ENCODE measurements at places on chromosomes 6 and 20.

DNA sequence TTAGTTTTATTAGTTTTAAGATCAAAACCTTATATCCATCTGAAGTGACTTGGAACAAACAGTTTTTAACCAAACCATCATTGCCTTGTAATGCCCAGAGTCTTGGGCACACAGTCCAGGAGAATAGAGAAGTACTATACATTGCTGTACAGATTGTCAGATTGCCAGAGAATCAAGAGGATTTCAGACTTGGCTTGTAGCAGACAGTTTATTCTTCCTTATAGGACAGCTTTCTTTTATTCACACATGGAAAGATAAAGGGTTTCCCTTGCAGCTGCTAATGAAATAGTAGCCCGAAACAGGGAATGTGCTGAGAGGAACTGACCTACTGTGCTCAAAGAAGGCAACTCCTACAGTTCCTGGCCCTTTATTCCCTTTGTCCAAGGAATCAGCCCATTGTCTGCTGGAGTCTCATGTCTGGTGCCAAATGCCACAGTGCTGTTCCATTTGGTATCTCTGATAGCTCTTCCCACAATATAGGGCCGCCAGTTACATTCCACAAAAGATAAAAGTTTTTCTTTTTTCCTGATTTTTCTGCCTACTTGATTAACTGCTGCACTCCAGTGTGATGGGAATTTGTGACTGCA is 30.6 kb downstream of the DCBLD1 start:
- DNase-seq: no peak

DNA sequence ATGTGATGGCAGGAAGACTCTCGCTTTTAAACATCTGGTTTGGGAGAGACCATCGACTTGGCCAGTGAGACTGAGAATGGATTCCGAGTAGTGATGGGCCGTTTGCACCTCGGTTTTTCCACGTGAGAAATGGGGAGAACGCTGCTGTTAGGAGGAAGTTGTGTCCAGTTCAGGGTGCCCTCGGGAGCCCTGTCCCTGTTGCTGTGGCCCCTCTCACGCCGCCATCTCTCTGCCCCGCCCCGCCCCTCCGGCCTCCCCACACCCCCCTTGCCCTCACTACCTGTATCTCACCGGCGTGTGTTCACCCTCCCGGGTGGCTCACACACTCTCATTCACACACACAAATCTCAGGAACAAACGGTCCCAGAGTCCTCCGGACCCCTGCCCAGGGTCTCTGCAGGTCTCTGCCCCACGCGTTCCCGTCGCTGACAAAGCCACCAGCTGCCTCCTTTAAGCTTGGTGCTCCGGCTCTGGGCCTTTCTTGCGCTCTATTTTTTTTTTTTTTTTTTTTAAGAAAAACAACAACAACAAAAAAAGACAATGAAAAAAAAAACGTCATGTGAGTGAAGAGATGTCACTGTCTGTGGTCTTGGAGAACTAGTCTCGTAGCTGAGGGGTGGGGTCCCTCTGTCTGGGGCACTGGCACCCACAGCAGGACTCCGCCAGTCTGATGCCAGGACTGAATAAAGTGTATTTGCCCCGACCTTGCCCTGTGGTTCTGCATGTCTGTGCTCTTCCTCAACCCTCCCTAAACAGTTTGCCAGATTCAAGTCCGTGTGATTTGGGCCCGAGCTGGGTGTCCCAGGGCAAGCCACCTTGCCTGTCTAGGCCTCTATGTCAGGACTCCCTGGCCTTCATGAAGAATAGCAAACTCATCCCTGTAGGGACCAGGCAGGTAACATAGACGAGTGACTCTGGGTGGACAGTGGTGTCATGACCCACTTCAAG is 2.9 kb downstream of the SOX12 start:
- peak; percentile 37 for DNase-seq

- peak; percentile 96 for DNase-seq
Measured at GRCh38 chr6:73722318-73723060, 26.5 kb downstream of the CD109 start.

- DNase-seq: no peak
Measured at GRCh38 chr20:34820805-34821578, 4.5 kb downstream of the NCOA6 start.

DNA sequence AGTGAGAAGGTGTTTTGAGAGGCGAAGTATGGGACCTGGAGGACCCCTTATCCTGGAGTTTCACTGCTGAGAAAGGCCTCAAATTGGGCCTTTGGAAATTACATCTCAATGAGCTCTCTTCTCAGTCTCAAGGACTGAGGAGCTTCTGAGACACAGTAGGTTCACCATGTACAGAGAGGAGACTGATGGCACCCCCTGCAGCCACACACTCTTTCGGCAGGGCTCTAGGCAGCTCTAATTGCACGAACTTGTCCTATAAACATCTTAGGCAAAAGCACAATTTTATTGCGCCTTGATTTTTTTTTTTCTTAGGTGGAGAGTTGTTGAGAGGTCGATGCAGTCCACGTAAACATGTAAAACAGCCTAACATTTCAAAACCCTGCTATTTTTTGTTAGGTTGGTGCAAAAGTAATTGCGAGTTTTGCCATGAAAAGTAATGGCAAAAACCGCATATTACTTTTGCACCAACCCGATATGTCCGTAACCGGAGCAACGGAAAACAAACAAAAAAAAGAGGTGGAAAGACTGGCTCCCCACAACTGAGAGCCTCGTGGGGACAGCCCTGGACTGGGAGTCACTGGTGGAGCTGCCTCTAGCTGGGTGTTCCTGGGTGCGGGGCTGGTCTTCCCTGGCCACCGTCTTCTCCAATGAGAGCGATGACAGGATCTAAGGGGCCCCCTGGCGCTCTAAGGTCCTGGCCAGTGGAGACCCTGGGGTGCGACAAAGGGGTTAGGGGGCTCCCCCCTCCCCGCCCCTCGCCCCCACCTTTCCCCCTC is 84.0 kb upstream of the EYA2 start:
- DNase-seq: no peak

- peak; percentile 64 for DNase-seq
Measured at GRCh38 chr6:107665382-107665781, 158.7 kb downstream of the SCML4 start.

GRCh38 chr6:101544286-101544685 is 150.8 kb downstream of the GRIK2 start:
- peak; percentile 39 for DNase-seq

DNA sequence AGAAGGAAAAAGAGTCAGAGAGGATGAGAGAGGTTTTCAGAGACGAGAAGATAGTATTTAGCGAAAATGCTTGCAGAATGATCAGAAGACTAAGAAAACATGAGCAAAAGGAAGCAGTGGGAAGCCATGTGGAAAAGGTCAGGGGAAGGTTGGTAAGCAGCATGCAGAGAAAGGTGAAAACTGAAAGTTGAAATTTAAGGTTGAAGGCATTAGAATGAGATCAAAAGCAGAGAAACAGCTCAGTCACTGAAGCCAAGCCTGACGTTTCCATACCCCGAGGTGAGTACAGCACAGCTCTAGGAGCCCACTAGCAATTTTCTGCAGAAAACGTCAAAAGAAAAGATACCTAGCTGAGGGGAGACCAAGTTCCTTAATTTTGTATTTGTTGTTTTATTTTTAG is 19.1 kb upstream of the TFB1M start:
- peak; percentile 41 for DNase-seq

GRCh38 chr6:110233770-110234374 is 53.6 kb downstream of the CDC40 start:
- peak; percentile 66 for DNase-seq

DNA sequence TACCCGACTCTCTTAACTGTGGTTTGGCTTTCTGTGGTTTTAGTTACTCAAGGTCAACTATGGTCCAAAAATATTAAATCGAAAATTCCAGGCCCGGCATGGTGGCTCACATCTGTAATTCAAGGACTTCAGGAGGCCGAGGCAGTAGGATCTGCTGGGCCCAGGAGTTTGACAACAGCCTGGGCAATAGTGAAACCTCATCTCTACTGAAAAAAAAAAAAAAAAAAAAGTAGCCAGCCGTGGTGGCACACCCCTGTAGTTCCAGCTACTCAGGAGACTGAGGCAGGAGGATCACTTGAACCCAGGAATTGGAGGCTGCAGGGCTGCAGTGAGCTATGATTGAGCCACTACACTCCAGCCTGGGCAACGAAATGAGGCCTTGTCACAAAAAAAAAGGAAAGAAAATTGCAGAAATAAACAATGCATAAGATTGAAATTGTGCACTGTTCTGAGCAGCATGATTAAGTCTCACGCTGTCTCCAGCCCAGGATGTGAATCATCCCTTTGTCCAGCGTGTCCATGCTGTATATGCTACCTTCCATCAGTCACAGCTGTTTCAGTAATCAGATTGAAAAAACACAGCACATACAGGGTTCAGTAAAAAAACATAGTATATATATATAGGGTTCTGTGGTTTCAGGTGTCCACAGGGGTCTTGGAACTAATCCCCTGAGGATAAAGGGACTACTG is 40.7 kb downstream of the RGS17 start:
- DNase-seq: peak; percentile 92

DNA sequence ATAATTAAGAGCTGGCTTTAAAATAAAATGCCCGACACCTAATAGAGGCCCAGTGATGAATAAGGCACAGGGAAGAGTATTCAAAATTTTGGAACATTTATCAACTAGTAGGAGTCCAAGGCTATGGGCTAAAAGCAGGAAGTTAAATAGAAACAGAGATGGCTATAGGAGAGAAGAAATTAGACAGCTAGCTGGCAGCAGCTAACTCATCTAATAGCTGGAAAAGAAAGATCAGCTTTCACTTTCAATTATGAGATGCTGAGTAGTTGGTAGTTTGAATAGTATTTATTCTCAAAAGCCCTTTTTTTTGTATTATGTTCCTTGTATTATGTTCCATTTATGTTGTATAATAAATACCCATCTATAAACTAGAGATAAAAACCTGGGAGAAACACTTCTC is 215.7 kb downstream of the SLC35F1 start:
- no peak for DNase-seq

DNA sequence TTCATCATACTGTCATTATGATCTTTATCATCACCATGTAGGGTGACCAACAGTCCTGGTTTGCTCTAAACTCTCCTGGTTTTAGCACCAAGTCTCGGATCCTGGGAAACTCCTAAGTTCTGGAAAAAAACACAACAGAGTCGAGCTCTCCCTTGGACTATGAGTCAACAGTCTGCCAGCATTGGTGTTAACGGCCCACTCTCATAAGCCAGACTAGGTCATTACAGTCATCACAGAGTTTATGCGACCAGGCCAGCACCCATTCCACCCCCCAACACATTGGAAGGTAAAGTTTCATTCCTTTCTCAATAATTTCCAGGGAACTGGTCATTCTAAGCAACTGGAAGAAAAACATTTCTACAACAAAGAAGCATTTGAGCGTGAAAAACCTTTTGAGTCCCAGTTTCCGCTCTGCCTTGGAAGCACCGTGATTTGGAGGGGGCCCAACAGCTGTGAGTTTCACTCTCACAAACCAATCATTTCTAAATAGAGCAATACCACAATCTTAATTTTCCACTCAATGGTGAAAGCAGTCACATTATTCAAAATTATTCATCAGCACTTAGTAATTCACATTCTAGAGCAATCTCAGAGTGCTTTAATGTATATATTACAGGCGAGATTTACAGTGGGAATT is 445.0 kb downstream of the CDH26 start:
- no peak for DNase-seq

DNA sequence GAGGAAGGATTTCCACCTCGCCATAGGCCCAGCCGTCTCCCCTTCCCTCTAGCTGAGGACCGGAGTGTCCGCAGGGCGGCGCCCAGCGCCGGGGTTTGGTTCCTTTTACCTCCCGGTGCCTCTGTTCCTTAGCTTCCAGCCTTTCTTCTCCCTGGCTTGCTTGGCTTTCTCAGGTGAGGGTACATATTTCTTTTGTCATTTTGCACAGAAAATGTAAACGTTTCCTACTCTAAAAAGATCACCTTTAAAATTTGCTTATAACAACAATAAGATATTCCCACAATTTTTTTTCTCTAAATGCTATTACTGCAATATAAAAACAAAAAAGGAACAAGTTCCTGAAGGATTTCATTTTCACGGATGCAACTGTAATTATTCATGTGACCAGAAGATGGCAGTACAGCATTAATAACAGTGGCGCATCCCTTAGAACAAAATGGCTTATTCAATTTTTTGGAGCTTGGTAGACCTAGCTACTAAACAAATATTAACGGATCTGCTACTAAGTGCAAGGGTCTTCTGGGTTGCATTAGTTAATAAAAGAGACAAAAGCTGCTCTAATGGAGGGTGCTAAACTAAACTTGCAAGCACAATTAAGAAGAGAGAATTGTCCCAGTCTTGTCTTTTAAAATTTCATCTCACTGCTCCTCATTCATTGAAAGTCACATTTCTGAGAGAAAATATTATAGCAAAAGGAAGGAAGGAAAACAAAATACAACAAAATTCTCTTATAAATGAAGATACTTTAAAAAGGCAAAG is 172.9 kb downstream of the ADGRG6 start:
- peak; percentile 76 for DNase-seq

- DNase-seq: no peak
Measured at GRCh38 chr20:36471885-36472636, 69.3 kb upstream of the MYL9 start.

DNA sequence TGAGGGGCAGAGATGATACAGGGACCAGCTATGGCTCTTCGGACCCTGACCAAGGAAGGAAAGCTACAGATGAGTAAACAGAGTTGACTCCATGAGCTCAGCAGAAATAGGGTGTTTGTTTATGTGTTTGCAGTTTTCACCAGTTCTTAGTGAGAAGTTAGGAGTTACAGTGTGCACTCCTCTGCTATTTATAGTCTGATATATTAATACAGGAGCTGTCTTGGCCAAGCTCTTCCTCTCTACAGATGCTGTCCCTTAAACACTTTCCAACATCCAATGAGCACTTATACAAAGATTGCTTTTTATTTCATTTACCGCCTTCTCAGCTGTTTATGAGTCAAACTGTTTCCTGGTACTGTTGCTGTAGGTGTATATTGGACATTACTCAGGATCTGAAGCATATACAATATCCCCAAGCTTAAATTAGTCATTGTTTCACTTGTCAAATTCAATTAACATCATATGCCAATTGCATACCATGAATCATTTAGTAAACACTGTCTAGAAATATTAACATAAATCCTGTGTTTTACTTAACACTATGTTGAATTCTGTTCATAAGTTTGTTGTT is 618.0 kb downstream of the PRKN start:
- DNase-seq: no peak

GRCh38 chr6:113352029-113352801 is 504.9 kb upstream of the MARCKS start:
- peak; percentile 76 for DNase-seq

GRCh38 chr6:170230520-170231292 is 60.2 kb downstream of the DLL1 start:
- no peak for DNase-seq

DNA sequence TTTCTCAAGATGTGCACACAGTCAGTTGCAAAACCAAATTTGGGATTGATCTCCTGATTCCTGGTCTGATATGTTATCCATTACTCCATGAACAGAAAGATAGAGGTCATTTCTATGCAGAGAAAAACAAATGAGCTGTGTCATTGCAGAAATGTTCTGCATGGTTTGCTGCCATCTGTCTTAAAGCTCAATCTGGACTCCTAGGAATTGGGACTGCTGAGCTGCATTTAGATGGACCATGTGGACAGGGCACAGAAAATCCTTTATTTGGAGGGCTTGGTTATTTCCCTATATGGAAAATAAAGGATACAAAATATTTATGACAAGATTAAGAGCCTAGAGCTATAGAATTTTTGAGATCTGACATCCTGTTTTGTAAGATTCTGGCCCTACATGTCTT is 91.3 kb downstream of the ADGRB3 start:
- no peak for DNase-seq

Data from choroid plexus epithelial cell (primary cell).